Retina (tissue), 1 donor: ENCODE measurements at places on chromosomes 2 and 18.

GRCh38 chr2:74620671-74621070, 27.5 kb downstream of the M1AP start:
- no peak for DNase-seq

DNA sequence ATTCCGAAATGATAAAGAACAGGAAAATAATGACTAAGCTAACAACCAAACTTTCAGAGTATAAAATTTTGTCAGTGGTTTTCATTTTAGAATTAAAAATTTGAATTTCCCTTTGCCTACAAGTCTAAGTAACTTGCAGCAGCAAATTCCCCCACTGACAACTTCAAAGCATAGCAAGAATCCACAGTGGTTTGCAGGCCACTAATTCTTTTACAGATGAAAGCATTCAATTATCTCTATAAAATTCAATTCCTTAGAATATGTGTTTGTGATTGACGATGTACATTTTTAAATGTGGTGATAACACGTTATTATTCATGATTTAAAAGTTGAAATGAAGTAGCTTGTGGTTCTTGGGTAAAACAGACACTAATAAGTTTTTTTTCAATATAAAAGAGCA, 100.6 kb downstream of the SMAD2 start:
- DNase-seq = no peak

- DNase-seq = peak; percentile 12
Observed at GRCh38 chr2:233707940-233708644, 4.6 kb upstream of the UGT1A5 start.

DNA sequence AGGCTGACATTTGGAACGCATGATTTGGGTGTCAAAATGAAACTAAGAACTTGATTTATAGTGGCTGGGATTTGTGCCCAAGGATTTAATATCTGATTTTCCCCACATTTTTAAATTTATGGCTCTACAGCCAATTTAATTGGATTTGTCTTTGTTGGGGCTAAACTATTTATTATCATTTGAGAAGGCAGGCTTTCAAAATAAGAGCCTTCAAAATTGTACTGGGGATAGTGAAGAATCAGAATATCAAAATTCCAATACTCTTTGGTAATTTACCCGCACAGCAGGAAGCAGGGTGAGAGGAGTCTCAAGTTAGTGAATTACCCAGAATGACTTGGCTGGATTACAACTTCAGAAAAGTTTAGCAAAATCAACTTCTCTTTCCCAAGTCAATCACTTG, 278.1 kb downstream of the LRATD1 start:
- no peak for DNase-seq

- no peak for DNase-seq
Observed at GRCh38 chr18:3115447-3116030, 102.6 kb upstream of the LPIN2 start.

DNA sequence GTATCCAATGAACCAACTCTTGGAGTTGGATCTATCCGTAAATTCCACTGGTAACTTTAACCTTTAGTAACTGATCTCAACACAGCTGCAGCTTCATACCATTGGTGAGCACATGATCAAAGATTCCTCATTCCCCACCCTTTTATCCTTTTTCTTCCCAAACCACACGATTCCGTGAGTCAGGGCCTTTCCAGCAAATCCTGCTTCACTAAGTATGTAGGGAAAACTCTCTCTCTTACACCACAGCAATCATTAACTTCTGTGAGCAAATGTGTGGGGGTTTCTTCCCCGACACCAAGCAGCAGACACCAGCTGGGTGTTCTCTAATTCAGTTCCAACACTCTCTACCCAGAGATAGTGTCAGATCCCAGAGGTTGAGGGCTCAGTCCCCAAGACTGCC, 23.5 kb downstream of the ELP2 start:
- no peak for DNase-seq

- no peak for DNase-seq
Observed at GRCh38 chr2:240579771-240580614, 6.5 kb upstream of the CAPN10 start.

- no peak for DNase-seq
Observed at GRCh38 chr2:73020657-73021370, 50.7 kb downstream of the SFXN5 start.

GRCh38 chr2:138640921-138641676, 139.1 kb downstream of the NXPH2 start:
- DNase-seq = no peak

DNA sequence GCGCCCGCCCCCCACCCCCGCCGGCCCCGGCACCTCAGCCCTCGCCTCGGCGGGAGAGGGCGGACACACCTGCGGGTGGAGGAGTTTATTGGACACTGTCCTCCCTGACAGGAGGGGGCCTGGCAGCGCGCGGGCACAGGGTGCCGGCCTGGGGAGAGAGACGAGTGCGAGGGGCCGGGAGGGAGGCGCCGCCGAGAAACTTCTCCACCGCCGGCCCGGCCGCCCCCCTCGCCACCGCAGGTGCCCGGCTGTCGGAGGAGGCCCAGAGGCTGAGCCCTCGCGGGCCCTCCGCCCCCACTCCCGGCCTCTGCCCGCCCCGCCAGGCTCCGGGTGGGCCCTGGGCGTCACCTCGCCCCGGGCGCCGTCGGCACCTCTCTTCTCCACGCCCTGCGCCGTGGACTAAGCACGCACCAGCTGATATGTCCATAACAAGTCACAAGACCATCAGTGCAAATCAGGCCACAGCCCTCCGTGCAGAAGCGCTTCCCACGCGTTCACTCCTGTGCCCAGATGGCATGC, 311.3 kb downstream of the CELF4 start:
- DNase-seq = no peak

GRCh38 chr2:85889627-85890281, 964 bp upstream of the ST3GAL5 start:
- DNase-seq = no peak
